IPS DF 6.9 (cell line): ENCODE measurements at places on chromosomes 6 and 20.

DNA sequence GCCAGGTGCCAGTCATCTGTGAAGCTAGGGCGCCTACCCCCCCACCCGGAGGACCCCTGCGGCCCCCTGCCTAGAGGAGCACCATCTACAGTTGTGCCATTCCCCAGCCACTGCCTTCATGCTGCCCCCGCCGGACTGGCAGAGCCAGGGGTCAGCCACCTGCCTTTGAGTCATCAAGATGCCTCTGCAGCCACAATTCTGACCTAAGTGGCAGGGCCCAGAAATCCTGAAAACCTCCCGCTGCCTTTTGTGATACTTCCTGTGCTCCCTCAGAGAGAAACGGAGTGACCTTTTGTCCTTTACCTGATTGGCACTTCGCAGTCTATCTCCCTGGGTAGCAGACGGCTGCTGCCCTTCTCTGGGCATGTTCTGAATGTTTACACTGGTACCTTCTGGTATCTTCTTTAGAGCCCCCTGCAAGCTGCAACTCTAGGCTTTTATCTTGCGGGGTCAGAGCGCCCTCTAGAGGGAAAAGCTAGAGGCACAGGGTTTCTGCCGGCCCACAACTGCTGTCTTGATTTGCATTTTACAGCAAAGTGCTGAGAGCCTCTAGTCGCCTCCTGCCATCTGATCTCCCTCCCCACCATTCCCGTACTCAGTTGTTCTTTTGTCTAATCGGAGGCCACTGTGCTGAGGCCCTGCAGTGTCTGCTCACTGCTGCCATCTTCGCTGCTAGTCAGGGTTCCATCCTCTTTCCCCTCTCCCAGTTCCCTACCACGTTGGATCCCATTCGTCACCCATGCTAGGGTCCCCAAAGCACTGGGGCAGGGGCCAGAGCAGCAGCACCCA, 26.9 kb downstream of the SPATA2 start:
- DNase-seq = peak; percentile 66

GRCh38 chr6:36504982-36505381, 42.3 kb downstream of the STK38 start:
- DNase-seq = no peak

DNA sequence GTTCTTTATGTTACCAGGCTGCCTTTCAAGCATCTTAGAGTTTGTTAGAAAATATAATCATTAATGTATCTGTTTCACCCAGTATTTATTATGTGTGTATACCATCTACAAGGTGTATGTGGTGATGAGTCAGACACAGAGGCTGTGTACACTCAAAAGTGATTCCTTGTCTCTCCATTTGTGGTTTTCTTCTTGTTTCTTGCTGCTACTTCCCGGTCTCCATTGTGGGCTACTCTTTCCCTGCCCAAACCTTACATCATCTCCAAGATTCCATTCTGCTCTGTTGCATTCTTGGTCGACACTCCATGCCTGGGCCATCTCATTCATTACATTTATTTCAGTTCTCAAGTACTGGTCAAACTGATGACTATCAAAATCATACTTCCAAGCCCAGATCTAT, 182.2 kb upstream of the STXBP5 start:
- no peak for DNase-seq

DNA sequence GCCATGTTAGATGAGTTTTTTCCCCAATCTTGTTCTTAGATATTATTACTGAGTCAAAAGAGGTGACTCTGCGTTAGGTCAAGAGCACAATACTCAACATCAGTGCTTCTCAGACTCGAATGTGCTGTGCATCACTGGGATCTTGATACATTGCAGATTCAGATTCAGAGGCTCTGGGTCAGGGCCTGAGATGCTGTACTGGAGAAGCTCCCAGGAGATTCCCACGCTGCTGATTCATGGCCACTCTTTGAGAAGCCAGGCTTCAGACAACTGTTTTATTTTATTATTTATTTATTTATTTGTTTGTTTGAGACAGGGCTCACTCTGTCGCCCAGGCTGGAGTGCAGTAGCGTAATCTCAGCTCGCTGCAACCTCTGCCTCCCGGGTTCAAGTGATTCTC, 41.4 kb upstream of the ARID1B start:
- no peak for DNase-seq

- no peak for DNase-seq
Measured at GRCh38 chr20:46399401-46399800, 7.0 kb downstream of the ELMO2 start.

- no peak for DNase-seq
Measured at GRCh38 chr6:158730541-158730907, 80.7 kb downstream of the SYTL3 start.

- no peak for DNase-seq
Measured at GRCh38 chr20:44938637-44939036, 21.6 kb downstream of the TOMM34 start.
